Effector memory CD8-positive, alpha-beta T cell (primary cell): ENCODE measurements at places on chromosomes 16 and 17.

GRCh38 chr17:43879723-43880419 is 27.5 kb downstream of the MPP2 start:
- no peak for DNase-seq

GRCh38 chr16:53212893-53213223 is 158.1 kb downstream of the CHD9 start:
- no peak for DNase-seq

DNA sequence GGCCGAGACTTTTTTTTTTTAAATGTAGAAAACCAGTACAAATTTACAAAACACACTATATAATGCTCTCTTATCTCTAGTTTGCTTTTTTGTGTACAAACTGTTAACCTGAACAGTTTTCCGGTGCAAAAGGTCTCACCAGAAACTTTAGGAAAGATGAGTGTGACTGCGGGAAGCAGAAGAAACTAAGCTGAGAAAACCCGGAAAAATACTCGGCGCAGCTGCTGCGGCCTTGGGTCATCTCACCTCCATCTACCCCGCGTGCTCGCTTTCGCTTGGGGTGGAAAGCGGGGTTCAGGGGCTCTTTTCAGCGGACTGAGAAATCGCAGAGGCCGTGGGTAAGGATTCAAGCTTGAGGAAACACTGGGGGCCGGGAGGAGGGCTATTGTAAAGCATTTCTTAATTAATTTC is 1.8 kb downstream of the SALL1 start:
- DNase-seq: no peak

DNA sequence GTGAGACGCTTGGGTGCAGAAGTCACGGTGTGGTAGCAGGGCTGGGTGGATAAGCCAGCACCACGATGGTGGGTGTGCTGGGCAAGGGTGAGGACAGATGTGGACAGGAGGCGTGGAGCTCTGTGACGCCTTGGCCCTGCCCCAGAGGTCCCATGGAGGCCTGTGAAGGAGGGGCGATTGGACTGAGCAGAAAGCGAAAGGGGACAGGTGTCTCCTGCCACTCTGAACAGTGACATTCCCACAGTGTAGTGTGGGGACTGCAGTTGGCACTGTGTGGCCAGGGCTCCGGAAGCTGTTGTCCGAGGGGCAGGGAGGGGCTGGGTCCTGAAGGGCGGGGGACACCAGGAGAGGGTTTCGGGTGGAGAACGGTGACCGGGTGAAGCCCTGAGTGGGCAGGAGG is 7.3 kb downstream of the TBC1D24 start:
- DNase-seq: no peak

DNA sequence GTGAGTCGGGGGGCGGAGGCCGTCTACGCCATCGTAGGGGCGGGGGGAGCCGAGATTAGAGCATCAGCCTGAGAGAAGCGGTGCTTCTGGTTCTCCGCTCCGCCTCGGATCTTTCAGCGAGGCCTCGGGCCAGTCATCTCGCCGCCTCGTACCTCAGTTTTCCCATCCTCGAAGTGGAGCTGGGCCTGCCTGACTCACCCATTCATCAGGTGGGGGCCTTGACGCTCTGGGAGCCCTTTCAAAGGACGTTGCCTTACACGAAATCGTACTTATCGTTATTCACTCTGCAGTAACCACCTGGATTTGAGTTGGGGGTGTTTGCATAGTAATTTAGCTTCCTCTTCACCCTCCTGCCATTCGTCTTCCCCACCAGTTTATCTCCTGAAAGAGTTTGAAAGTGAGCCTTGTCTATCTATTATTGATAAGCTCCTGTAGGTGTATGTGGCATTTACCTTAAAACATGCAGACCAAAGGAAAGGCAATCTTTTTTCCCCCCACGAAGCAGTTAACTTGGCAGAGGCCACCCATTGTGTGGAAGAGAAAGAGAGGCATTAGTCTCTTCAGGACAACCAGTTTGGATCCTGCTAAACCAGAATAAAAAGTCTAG is 674 bp downstream of the TAF15 start:
- no peak for DNase-seq

DNA sequence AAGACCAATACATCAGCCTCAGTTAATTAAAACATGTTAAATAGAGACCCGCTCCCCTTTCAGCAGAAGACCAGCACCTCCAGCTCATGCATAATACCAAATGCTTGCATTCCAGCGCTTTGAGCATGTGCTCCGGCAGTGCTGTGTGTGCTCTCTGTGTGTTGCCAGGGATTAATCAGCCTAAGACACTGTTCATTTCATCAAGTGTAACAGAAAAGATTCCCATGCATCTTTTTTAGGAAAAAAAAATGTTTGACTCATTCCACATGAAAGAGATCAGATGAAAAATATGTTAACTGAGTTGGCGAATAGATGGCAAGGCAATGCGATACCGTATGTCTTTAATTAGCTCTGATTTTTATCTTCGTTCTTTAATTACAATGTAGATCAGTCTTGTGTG is 187.6 kb downstream of the RPTOR start:
- DNase-seq: no peak

GRCh38 chr17:1275962-1276736 is 3.3 kb upstream of the TRARG1 start:
- peak; percentile 69 for DNase-seq

GRCh38 chr17:37614391-37614790 is 5.2 kb upstream of the SYNRG start:
- DNase-seq: no peak

GRCh38 chr16:66619534-66620428 is 15.3 kb downstream of the CMTM3 start:
- DNase-seq: no peak
